Kidney glomerular epithelial cell (primary cell): ENCODE measurements at places on chromosomes 13 and 19.
A peak's percentile ranks its signal among the peaks of the same experiment; 100 is the strongest.

DNA sequence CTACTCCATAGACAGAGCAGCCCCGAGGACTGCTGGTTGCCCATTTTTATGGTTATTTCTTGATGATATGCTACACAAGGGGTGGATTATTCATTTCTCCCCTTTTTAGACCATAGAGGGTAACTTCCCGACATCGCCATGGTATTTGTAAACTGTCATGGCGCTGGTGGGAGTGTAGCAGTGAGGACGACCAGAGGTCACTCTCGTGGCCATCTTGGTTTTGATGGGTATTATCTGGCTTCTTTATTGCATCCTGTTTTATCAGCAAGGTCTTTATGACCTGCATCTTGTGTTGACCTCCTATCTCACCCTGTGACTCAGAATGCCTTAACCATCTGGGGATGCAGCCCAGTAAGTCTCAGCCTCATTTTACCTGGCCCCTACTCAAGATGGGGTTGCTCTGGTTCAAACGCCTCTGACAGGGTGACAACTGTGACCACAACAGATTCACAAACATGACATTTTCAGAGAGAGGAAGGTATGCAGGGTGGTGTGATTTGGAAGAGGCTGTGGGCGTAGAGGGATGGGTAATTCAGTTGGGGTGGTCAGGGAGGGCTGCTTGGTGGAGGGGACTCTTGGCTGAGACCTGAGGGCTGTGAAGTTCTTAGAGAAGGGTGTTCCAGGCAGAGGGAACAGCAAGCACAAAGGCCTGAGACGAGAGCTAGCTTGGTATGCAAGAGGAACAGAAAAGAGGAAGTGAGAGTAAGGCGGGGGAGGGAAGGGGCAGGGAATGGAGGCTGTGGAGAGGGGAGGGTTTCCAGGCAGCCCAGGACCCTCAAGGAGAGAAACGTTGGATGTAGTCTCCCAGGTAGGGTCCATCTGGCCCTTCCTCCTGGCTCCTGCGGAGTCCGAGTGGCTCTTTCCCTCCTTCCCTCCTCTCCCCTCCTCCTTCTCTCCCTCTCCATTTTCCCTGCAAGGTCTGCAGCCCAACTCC is 23.5 kb downstream of the FAM187B start:
- DNase-seq, result no peak

GRCh38 chr13:94598281-94598680 is 2.3 kb upstream of the TGDS start:
- DNase-seq, result no peak

- DNase-seq, result no peak
Measured at GRCh38 chr13:89072979-89073378, 1401.8 kb downstream of the SLITRK5 start.

DNA sequence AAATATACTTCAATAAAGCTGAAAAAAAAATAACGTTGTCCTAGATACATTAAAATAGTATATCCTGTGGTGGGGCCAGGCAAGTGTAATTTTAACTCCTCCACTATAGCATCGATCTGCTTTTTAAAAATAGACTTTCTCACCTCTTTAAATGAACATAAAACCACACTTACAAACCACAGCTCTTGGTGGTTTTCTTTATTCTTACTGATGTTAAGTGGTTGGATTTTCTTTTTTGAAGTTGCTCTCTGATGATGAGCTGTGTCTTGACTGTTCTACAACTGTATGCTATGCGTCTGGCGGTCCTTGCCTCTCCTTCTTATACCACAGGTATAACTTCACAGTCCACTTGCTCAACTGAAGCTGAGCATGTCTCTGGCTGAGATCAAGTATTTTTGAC is 721.5 kb upstream of the KLHL1 start:
- DNase-seq, result no peak

GRCh38 chr19:35955881-35956634 is 19.9 kb downstream of the LRFN3 start:
- no peak for DNase-seq

- DNase-seq, result no peak
Measured at GRCh38 chr19:57161985-57162539, 5.2 kb downstream of the DUXA start.

GRCh38 chr19:21117041-21117907 is 24.6 kb upstream of the ZNF431 start:
- peak; percentile 34 for DNase-seq

DNA sequence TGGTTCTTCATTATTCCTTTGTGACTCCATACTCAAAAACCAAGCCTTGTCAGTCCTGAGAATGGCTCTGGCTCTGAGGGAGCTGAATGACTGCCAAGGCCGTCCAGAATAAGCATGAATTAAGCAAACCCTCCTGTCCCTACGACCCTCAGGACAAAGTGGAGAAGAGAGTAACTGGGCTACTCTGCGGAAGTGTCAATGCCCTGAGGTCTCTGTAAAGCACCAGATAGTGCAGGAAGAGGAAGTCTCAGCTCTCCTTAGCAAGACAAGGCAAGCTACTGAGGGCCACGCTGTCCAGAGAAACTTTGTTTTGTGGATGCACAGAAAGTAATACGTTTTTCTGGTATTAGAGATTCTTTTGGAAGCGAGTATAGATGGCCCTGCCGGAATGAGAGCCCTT is 94.1 kb downstream of the RNASEH2B start:
- no peak for DNase-seq

- DNase-seq, result peak; percentile 94
Measured at GRCh38 chr13:109256866-109257760, 529.3 kb downstream of the IRS2 start.
